ENCODE measurements at places on chromosomes 12 and 14. TPM values are rescaled to one million over a fixed set of nuclear protein-coding genes. Genes with fewer than 3 reads are reported as not detected.

GRCh38 chr12:113220593-113221180 is 577 bp upstream of the TPCN1 start:
- DNase-seq: no peak

DNA sequence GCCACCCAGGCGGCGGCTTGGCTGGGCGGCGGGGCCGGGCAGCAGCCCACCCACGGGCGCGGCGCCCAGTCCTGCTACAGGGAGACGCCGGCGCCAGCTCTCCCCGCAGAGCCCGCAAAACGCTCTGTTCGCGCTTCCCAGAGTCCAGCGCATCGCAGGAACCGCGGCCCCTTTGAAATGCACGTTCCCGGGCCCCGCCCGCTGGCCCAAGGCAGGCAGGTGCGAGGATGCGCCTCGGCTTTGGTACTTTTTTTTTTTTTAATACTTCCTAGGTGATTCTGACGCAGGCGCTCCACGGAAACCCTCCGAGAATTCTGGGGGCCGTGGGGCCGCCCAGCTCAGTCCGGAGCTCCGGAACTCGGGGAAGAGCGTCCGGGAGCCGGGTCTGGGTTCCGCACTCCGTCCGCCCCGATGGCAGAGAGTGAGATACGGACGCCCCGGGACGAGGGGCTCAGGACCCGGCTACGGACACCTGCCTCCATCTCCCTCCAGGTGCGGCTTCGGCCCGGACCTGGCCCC is 483 bp downstream of the POC1B start:
- DNase-seq: peak; percentile 65

The OR4K15 gene
- not detected for polyA plus RNA-seq

The KRT74 gene
- not detected for polyA plus RNA-seq

The CD27 gene
- polyA plus RNA-seq: not detected

The SIX1 gene
- polyA plus RNA-seq: 8.3 TPM

DNA sequence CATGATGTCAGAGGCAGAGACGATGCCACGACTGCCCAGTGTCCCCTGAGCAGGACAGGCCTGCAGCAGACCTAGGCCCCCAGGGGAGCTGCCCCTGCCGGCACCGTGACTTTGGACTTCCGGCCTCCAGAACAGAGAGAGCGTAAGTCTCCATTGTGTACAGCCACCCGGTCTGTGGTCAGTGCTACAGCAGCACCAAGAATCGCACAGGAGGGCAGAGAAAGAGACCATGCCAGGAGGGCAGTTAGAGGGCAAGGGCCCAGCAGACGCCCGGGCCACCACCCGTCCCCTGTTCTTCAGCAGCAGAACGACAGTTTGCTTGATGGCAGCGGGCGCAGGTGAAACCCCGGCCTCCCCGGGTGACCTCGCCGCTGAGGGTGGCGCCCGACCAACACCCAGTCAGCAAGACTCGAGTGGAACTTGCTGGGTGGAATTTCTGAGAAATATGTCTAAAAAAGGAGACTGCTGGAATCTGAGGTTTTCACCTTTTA is 19.7 kb downstream of the GALNT9 start:
- DNase-seq: peak; percentile 36

DNA sequence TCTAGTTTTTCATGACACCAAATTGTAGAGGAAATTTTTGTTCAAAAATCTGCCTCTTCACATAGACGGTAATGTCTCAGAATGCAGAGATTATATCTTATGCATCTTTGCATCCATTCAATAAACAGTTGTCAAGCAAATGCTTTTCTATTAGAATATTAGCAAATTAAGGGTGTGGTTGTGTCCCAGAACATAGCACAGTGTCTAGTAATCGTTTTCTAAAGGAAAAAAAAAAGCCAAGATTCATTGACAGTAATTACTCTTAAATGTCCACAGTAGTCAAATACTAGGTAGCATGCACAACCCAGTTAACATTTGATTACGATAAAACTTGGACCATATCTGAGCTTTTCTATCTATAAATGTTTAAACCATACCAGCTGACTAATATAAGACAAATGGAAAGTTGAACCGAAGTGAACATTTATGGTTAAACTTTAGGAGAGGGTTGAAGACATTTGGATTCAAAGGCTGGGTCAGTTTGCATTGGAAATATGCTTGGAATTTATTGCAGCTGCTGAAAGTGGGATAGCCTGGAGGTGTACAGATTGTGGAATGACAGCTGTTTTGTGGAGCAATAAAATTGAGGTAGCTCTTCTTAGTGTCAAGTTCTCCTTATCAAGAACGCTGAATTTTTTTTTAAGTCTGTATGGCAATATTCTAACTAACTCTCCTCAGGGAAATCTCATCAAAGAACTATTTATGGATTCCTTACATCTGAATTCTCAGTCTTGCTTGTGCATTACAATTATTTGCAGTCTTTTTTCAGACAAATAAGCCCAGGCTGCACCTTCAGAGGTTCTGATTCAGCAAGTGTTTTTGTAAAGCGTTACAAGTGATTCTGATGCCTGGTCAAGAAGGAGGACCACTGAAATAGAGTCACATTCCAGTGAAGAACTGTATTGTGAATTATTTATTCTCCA is 66.7 kb upstream of the ATP2B1 start:
- DNase-seq: no peak

GRCh38 chr14:101058571-101058970 is 155.0 kb upstream of the RTL1 start:
- no peak for DNase-seq

DNA sequence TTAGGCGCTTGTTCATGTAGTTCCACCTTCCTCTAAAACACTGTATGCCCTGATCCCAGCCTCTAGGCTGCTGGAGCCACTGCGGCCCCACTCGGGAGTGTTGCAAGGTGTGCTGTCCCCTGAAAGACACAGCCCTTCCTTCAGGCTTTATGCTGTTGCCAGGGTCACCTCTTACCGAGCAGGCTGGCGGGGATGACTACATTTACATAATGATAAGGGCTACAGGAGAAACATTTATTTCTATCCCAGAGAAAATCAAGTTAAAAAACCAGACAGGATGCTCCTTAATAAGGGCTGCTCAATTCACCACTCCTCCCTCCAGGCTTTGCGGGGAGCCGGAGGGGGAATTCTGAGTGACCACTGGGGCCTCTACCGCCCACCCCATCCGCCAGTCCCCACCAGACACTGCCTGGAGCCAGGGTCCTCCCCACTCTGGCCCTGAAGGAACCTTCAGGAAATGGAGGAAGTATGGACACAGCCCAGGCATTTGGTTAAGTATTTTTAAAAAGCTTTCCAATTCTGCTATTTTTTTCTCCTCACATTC is 200.6 kb downstream of the TTC7B start:
- no peak for DNase-seq

The MMAB gene
- 17.3 TPM for polyA plus RNA-seq

The TAS2R20 gene
- polyA plus RNA-seq: 0.10 TPM
